ENCODE measurements at places on chromosomes 5 and 9.

DNA sequence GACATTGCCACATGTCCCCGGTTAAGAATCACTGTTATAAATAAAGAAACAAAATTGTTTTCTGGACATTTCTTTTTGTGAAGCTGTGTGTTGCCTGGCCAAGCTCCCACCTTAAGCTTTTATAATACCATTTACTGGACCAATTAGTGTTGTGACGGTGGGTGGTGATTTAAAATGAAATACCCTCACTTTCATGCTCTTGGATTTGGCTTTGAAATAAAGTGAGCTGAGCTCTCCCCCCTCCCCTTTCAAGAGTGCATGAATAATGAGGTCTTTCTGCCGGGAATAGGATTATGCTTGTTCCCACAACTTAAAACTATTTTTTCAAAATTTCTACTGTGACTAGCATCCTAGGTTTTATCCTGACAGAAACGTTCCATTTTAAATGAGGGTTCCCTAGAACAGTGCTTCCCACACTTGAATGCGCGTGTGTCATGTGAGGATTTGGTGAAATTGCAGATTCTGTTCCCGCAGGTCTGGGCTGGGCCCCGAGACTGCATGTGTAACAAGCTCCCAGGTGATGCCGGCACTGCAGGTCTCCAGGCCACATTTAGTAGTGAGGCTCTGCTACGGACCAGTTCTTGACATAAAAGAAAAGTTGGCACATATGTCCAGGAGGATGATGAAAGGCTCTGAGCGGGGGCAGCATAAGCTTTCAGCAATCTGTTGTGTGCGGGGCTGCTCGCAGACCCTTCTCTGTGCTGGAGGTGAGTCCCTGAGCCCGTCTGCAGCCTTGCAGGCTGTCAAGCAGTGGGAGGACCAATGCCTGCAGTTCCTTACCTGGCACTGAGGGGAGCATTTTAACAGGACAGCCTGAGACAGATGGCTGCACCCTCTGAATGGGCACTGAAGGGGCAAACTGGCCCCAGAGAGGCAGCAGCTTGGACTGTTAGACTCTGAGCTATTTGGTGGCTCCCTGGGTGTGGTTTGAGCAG is 24.4 kb downstream of the IQGAP2 start:
- DNase-seq = no peak

DNA sequence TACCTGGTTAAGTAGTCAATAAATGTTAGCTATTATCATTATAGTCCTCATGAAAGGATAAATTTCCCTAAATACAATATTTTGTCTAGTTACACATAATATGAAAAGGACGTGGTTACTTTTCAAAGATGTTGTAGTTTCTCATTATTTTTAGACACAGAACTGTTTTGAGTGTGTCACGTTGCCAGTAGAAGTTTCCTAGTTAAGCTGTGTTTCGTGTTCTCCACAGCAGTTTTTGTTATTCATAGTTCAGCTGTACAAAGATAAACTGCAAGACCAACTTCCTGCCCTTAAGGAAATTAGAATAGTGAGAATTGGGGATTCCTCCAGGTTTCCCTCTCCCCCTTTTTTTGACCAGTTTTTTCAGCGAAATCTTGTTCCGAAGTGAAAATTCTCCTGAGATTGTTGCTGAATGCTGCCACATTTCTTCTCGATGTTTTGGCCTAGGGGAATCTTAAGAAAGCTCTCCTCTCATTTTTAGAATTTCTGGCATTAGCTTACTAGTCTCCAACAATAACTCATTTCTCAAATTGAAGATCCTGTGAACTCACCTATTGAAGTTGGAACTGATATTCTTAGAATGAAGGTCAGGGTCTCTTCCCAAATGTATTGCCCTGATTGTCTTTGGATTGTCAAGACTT is 176.1 kb downstream of the PAM start:
- DNase-seq = no peak

DNA sequence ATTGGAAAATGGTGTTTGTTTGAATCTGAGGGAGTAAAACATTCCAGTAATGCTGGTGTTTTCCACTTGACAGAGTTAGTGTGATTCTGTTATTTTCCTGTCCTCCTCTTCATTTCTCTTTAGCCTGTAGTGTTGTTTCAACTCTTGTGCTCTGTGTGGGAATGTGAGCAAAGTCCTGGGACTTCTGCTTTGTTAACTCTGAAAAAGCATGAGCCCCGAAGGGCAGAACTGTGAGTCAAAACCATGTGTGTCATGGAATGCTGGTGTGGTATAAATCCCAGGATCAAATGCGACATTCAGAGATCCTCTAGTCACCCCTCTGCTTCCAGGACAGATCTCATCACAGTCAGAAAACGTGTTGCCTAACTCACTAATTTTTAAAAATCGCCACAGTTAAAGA is 8.9 kb downstream of the F2R start:
- no peak for DNase-seq

DNA sequence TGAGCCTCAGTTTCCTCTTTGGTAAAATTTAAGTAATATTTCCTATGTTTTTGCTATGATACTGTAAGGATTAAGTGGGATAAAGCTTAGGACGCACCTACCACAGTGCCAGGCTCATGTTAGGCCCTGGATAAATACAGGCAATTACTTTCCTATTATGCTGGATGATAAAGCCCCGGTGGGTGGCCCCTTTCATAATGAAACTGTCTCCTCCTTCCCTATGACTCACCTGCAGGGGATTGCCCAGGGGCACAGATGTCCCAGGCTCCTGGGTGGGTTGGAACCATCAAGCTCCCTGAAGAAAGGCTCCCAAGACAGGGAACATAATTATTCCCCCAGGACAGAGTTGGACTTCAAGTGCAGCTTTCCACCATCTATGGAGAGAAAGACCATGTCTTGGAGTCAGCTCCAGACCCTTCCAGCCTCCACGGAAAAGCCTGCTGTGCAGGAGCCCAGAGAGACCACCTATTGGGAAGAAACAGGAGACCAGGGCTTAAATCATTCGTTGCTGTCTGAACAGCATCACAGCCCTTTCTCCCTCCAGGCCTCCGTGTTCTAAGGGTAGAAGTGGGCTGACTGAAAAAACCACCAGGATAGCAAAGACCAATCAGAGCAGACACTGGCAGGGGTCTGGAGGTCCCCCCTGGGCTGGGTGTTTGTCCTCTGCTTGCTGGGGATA is 43.2 kb upstream of the FOXE1 start:
- DNase-seq = no peak

DNA sequence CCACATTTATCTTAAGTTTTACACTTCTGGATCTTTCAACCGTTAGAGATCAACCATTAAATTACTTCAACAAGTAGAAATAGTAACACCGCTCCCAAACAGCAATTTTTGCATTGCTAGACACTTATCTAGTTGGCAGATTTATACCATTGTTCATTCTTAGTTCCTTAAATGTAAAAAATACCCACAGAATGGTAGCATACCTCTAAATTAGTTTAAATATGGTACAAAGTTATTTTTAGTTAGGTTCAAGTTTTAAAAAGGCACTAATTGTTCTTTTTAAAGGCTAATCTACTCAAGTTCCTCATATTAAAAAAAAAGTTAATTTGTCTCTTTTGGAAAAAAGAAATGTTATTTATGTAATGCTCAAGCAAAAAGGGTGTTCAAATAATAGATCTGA is 8.1 kb downstream of the PFDN1 start:
- no peak for DNase-seq

DNA sequence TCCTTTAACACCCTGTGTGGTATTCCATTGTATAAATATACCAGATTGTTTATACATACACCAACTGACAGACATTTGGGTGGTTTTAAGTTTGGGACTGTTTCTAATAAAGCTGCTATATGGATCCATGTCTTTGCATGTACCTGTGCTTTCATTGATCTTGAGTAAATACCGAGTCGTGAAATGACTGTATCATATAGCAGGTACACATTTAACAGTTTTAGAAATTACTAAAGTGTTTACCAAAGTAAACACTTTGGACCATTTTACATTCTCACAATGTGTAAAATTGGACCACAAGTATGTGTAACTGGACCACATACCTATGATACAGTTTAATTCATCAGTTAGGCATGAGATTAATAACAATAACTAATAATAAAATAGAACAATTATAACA is 175.2 kb downstream of the FBXL17 start:
- no peak for DNase-seq

GRCh38 chr9:88567870-88568269 is 32.9 kb downstream of the NXNL2 start:
- DNase-seq = no peak

DNA sequence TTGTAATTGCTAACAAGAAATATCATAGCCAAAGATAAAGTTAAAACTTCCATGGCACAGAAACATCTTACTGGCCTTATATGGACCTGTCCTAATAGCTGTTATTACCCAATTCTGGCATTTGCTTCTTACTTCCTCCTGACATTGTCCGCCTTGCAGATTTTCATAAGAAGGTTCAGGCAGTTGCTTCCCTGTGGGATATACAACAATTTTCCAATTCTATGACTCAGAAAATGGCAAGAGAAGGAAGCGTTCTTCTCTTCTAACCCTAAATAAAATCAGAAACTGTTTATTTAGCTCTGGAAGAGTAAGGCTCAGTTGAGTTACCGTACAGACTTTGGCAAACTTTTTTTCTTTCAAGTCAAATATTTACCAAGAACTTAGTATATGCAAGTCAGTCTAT is 1.7 kb downstream of the PRKAA1 start:
- DNase-seq = no peak

All from GM06990 (cell line).